Left hindlimb (tissue), 1 donor: ENCODE measurements at places on chromosomes 2 and 18.

DNA sequence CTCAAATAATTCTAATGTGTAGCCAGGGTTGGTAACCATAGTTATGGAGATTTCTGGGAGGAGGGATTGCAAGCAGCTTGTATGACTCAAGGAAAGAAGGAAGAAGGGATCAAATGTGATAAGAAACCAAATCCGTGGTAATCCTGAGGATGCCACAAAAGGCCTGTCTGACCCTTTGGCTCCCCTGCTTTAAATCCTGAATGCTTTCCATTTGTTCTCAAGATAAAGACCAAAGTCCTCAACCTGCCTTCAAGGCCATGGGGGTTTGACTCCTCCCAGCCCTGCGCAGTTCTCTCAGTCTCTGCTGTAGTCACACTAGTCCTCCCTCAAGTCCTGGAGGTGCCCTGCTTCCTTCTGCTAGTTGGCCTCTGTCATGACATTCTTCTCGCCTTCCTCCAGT, 74.0 kb downstream of the SUMO1 start:
- DNase-seq = no peak

GRCh38 chr2:164847981-164848741, 6.5 kb upstream of the COBLL1 start:
- no peak for DNase-seq

DNA sequence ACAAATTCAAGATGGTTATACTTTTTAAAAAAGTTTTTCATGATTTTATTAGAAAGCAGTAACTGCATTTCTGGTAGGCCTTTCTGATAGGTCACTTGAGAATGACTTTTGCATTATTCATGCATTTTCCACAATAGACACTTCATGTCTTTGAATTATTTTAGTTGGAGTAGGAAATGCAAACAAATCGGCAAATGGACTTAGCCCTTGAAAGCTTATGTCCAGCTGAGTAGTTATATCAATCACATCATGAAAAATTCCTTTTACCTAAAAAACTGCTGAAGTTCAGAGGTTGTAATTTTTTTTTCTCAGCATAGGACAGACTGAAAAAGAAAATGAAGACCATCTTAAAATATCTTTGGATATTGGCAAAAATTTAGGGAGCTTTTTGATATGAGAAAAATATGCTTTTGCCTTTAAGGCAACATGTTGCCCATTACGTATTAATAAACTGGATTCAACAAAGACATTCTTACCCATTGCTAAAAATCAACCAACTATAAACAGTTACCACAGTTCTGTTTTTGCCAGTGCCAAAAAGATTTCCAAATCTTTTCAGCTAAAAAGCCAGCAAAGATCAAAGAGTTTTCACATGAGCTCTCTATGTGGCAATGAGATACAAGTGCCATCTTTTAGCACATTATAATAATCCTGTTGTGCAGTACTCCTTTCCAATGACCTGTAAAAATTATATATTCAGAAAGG, 45.5 kb upstream of the FRZB start:
- DNase-seq = no peak

GRCh38 chr2:23835988-23836387, 90.9 kb downstream of the ATAD2B start:
- no peak for DNase-seq

GRCh38 chr2:189010536-189010935, 36.4 kb downstream of the COL3A1 start:
- no peak for DNase-seq

GRCh38 chr2:119387381-119388129, 20.8 kb downstream of the DBI start:
- peak; percentile 67 for DNase-seq

DNA sequence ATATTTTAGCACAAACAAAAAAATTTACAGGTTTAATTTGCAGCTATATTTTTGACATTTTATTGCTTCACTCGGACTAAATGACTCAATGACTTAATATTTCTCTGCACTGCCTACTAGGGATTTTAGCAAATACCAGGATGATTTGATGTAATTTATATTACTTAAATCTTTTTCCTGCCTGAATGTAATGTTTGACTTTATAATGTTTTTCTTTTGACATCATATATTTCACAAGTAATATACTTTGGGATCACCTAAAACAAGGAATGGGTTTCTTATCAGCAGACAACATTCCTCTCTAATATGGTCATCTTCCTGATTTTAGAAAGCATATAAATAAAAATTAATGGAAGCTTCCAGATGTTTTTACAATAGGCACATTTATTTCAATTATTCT, 253.2 kb upstream of the EPC2 start:
- no peak for DNase-seq

DNA sequence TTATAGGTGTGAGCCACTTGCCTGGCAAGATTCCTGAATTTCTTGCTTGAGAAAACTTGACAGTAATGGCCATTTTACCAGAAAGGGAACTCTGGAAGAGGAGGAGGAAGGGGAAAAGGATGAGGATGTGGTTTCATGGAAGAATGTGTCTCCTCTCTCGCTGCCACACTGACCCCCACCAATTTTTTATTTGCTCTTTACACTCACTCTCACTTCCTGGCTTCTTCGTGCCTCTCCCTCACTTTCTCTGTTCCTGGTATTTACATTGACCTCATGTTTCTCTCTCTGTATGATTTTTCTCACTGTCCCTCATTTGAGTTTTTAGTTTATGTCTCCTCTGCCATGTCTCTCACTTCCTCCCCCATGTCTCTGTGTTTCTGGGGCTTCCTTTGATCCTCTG, 134.5 kb upstream of the CAB39 start:
- DNase-seq = no peak

DNA sequence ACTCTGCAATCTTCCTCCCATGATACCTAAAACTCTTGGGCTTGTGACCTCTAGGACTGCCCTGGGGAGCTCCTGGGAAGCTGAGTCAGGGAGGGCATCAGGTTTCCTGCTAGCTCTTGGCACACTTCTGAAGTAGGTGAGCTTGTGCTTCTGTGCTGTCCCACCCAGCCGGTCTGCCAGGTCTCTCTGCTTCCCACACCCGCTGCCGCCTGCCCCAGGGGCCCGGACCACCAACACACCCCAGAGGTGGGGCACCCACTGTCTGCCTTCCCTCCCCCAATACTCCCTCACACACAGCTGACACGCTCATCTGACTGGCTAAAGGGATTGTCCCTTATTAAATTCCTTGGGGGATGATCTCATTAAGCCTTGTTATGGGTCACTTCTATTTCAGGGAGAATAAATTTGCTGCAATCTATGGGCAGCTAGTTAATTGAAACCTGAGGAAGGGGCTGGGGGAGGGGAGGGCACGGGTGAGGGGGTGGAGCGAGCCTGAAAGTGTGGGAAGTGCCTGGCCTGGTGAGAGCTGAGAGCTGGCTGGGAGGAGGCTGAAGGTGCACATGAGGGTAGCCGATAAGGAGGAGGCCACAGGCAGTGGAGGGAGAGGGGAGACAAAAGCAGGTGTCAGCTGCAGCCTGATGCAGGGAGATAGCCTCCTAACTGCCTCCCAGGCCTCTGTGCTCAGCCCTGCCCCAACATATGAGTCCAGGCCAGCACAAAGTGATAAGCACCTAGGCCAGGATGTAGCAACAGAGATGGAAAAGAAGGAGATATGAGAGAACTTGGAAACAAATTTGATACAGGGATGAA, 48.8 kb downstream of the HAUS1 start:
- no peak for DNase-seq

DNA sequence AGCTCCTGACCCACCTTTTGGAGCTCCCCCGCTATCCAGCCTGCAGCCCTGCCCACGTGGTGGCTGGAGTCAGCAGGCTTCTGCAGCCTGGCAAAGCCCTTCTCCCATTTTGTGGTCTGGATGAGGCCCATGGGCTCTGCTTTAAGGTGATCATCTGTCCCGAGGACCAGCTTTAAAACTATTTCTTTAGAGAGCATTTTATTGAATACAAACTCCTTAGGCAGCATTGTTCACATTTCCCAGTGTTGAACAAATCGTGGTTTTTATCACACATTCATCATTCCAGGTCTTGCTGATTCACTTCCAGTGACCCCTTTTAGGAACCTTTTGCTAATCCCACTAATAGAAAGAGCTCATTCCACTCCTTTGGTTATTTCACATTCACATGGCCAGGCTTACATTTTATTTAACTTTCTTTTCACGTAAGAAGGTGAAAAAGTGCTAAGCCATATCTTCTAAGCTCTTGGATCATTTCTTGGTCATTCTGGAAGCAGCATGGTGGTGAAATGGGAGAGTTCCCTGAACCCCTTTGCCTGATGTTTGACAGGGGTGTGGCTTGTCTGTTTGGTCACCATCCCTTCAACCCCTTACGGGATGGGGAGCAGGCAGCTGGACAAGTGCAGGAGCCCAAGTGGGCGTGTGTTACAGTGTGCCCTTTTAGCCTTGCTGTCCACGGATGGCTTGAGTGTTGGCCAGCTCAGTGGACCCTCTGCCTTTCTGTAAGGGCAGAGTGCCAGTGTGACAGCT, 80.4 kb upstream of the RAPGEF4 start:
- no peak for DNase-seq

DNA sequence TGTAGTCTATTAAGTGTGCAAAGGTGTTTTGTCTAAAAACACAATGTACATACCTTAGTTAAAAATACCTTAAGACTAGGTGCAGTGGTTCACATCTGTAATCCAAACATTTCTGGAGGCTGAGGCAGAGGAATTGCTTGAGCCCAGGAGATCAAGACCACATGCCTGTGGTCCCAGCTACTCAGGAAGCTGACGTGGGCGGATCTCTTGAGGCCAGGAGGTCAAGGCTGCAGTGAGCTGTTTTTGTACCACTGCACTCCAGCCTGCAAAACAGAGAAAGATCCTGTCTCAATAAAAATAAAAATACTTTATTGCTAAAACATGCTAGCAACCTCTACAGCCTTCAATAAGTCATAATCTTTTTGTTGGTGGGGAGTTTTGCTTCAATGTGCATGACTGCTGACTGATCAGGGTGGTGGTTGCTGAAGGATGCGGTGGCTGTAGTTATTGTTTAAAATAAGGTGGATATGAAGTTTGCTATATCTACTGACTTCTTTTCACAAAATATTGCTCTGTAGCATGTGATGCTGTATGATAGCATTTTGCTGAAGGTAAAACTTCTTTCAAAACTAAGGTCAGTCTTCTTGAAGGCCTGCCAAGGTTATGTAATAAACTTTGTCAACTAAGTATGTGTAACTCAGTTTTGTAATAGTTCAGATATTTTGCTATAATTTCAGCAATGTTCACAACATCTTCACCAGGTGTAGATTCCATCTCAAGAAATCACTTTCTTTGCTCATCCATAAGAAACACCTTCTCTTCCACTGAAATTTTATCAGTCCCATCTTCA, 1238.0 kb upstream of the NRXN1 start:
- DNase-seq = no peak

- DNase-seq = peak; percentile 62
These were observed 803 bp upstream of the FIGN start for GRCh38 chr2:163736433-163737189.

DNA sequence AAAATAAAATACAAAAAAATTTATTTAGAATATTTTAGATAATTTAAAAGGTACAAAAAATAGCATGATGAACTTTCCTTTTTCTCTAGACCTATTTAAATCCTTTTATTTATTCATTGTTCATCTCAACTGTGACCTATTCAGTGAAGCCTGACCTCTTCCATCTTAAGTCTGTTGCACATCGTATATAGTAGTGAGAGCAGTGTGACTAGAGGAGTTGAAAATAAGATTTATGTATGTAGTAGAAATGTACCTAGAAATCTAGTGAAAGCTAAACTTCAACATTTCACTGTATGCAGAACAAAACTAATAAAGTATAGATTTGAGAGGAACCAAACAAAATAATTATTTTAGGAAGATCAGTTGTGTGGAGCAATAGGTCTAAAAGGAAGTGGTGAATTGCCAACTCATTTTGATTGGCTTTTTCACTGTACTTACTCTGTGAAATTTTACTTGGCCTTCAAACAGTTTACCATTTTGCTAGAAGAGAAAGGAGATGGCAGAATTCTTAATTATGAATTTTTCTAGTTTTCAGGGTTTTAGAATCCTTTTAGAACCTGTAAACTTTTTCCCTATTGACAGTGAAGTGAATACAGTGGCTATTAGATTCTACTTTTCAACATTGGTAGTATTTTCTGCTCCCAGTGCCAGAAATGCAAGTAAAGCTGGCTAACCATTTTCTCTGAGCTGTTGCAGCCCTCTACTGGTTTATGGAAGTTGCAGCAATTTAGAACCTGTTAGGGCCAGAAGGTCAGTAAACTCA, 11.0 kb downstream of the ANKRD12 start:
- DNase-seq = no peak

DNA sequence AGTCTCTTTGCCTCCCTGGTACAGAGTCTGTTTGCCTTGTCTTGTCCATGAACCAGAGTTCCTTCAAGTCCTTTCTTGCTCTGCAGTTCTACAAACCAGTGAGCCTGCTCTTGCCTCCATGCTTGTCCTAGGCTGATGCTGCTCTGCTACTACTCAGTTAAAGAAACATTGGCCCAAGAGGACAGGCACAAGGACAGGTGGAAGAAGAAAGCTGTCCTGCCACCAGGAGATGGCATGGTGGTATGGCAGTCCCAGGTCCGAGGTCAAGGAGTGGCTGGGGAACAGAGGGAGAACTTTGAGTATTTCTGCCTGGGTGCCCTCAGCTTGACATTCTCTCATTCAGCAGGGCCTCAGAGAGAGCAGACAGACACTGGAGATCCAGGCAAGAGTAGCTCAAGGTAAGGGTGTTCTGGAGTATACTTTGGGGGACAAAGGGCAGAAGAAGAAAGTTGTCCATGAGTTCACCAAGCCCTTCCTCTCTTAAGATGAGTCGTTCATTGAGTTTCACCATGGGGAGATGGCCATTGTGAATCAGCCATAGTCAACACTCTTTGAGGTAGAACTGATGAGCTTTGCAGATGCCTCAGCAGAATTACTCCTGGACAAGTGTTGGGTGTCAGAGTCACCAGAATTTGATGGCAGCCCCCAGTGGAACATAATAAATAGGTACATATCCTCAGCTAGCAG, 20.4 kb downstream of the TTC32 start:
- no peak for DNase-seq

DNA sequence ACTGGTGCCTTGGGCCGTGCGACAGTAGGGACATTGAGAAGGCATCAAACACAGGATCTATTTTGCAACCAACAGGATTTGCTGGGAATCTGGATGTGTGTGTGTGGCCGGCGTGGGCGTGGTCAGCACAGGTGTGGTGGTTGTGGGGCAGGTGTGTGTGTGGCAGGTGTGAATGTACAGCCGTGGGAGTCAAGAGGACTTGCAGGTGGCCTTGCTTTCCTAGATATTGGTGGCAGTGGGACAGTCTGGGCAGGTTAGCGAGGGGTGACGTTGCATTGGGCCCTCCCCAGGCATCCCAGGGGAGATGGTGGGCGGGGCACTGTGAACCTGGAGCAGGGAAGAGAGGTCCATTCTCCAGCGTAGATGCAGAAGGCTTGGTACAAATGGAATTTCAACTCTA, 3.2 kb upstream of the LIMS2 start:
- DNase-seq = peak; percentile 28
